ENCODE measurements at places on chromosomes 2 and 18.

DNA sequence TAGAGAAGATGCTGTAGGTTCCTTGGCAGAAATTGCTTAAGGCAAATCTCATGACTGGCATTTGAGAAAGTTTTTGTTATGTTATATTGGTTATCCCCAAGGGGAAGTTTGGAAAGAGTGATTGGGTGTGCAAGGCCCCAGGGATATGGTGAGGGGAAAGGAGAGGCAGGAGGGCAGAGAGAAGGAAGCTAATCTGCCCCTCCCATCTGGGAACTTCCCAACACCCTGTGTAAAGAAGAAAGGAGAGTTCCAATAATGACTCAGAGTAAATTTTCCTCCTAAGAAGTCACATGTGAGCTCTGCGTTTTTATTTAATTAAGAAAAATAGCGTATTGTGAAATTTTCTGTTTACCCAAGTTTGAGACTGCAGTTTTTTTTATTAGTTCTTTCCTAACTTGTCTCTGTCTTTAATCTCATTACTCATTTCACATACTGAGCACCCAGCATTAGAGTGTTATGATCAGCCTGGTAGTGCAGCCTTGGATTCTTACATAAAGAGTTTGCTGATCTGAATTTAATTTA lies 3.1 kb upstream of the KYNU start:
- H3K36me3 ChIP-seq = no peaks in the 10 kb centered on the region
- H3K27ac ChIP-seq = peak overlapping the region; percentile 31
- no peak overlapping the region for H3K4me3 ChIP-seq
- no peak for DNase-seq
- H3K27me3 ChIP-seq = no peaks in the 10 kb centered on the region

DNA sequence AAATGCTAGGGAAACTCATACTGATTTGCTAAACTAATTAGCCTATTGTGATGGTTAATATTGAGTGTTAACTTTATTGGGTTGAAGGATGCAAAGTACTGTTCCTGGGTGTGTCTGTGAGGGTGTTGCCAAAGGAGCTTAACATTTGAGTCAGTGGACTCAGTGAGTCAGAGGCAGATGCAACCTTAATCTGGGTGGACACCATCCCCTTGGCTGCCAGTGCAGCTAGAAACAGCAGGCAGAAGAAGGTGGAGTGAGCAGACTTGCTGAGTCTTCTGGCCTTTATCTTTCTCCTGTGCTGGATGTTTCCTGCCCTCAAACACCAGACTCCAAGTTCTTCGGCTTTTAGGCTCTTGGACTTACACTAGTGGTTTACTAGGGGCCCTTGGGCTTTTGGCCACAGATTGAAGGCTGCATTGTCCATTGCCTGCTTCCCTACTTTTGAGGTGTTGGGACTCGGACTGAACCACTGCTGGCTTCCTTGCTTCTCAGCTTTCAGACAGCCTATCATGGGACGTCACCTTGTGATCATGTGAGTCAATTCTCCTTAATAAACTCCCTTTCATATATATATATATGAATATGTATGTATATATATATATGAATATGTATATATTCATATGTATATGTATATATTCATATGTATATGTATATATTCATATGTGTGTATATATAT lies 69.7 kb downstream of the RPRM start:
- no peak overlapping the region for H3K27ac ChIP-seq
- DNase-seq = no peak
- H3K4me1 ChIP-seq = no peaks in the 10 kb centered on the region
- H3K4me3 ChIP-seq = no peak overlapping the region
- H3K27me3 ChIP-seq = no peaks in the 10 kb centered on the region

DNA sequence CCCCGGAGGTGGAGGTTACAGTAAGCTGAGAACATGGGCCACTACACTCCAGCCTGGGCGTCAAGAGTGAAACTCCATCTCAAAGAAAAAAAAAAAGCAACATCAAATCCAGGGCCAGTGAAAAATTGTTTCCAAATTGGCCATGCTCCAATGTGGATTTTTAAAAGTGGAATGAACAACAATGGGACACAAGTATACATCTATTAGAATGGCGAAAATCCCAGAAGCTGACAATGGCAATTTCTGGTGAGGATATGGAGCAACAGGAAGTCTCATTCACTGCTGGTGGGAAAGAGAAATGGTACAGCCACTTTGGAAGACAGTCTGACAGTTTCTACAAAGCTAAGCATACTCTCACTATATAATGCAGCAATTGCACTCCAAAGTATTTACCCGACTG lies 161.4 kb downstream of the UXS1 start:
- no peak overlapping the region for H3K27ac ChIP-seq
- H3K4me3 ChIP-seq = no peak overlapping the region
- no peaks in the 10 kb centered on the region for H3K27me3 ChIP-seq
- H3K4me1 ChIP-seq = peaks cover 22% of the 10 kb centered on the region

- no peaks in the 10 kb centered on the region for H3K36me3 ChIP-seq
- no peak overlapping the region for H3K4me3 ChIP-seq
- H3K27ac ChIP-seq = no peak overlapping the region
- no peaks in the 10 kb centered on the region for H3K4me1 ChIP-seq
- H3K27me3 ChIP-seq = no peaks in the 10 kb centered on the region
Observed at GRCh38 chr2:143282684-143283083, 153.5 kb downstream of the ARHGAP15 start.

DNA sequence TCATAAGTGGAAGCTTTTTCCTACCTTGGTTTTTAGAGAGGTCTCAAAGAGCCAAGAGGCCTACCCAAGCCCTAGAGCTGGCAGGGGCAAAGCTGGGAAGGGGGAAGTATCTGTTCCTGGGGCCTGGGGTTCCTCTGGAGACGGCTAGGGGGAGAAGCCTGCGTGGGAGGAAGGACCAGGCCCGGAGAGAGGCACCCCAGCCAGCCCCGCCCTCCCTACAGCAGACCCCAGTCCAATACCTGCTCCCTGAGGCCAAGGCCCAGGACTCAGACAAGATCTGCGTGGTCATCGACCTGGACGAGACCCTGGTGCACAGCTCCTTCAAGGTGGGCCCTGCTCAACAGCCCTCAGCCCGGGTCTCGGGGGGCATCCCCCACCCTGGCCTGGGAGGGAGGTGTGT lies 2.2 kb downstream of the CTDSP1 start:
- H3K36me3 ChIP-seq = peaks cover 33% of the 10 kb centered on the region
- peak overlapping the region; percentile 79 for H3K4me3 ChIP-seq
- no peak for DNase-seq
- no peaks in the 10 kb centered on the region for H3K27me3 ChIP-seq
- peaks cover 57% of the 10 kb centered on the region for H3K4me1 ChIP-seq
- peak overlapping the region; percentile 64 for H3K27ac ChIP-seq

DNA sequence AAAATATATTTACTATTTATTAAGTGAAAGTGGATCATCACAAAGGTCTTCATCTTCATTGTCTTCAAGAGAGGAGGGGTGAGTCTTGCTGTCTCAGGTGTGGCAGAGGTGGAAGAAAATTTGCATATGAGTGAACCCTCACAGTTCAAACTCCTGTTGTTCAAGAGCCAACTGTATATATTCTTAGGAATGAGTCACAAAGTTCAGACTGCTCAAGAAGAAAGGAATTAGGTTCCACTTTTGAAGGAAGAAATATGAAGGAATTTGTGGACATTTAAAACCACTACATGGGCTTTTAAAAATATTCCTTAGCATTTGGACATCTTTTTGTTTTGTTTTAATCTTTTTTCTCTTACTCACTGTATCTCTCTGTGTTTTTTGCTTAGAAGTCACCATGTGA lies 212.6 kb downstream of the INSIG2 start:
- H3K36me3 ChIP-seq = no peaks in the 10 kb centered on the region
- no peak for DNase-seq
- no peaks in the 10 kb centered on the region for H3K27me3 ChIP-seq
- no peak overlapping the region for H3K4me3 ChIP-seq
- no peak overlapping the region for H3K27ac ChIP-seq

DNA sequence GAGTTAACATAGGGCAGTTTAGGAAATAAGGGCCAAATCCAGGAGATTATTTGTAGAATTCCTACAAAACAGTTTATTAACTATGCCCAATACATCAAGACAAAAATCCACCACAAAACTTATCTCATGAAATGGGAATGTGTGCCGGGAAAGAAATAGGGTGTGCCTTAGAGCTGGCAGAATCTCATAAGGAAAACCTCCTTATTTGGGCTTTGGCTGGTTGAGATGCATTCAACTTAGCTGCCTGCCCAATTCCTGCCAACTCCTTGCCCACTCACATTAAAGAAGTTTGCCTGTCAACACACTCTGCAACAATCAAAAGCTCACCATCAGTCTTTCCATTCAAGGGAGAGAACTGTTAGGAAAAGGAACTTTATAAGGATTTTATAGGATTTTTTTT lies 500.6 kb downstream of the SATB2 start:
- H3K4me1 ChIP-seq = peaks cover 6% of the 10 kb centered on the region
- H3K4me3 ChIP-seq = no peak overlapping the region
- no peaks in the 10 kb centered on the region for H3K27me3 ChIP-seq
- DNase-seq = no peak
- H3K36me3 ChIP-seq = no peaks in the 10 kb centered on the region

DNA sequence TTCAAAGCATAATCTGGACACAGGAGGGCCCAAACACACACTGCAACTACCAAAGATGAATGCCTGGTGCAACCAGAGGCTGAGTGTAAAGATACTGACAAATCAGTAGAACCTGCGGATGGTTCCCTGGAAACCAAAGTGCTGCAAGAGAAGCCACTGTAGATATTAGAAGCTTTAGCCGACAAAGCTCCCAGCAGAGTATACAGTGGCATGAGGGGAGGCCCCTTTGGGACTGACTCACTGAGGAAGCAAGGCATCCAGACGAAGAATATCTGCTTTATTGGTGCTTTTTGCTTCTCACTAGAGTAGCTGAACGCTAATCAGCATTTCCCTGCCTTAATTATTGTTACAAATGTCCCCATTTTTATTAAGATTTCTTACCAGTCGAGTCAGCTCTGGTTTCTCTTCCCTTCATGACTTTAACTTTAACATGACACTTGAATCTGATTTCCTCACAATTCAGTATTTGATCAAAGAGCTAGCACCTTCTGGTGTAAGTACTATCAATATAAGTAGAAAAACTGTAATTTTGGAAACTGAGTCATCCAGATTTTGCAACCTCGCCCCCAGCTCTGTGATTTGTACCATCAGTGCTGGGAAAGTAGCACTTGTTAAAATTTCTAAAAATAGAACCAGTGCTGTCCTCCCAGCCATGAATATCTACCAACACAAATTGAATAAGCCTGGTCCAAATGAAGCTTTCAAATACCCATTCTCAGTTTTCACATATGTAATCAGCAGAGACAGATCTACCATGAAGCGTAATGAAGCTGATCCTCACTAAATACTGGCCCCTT lies 34.2 kb downstream of the FIGN start:
- peaks cover 22% of the 10 kb centered on the region for H3K4me1 ChIP-seq
- DNase-seq = no peak
- H3K27ac ChIP-seq = no peak overlapping the region

DNA sequence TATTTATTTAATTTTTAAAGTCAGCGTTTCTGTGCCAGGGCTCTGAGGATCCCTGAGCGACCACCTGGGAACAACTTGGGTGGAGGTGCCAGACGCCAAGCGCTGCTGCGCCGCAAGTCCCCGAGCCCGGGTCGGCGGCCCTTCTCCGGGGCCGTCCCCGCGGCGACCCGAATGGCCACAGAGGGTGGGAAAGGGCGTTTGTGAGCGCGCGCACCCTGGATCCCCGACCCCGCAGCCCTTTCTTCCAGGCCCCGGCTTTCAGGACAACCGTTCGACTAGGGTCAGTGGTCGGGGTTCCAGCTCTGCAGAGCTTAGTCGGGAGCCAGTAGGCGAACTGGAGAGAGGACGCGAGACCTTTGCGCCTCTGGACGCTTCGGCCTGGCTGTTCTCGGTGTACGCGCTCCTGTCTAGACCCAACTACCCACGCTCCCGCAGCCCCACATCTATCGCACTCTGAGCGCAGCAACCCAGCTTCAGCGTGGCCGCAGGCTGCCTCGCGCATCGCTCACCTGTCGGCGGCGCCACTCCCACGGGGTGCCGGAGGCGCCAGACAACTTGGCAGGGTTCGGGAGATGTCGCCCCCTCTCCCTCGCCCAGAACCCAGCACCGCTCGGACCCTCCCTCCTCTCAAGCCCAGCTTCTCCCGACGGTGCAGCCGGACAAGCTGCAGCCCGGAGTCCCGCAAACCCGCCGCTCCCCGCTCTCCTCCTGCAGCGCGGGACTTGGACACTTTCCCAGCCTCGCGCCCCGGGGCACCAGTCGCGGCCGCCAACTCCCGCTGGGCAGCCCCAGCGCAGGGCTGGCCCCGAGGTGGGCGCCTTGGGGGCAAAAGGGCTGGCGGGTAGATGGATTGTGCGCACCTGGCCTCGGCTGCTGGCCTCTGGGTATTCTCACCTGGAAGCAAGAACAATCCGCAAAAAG lies 758 bp downstream of the LYPD1 start:
- DNase-seq = no peak
- no peaks in the 10 kb centered on the region for H3K27me3 ChIP-seq
- no peak overlapping the region for H3K27ac ChIP-seq
- no peaks in the 10 kb centered on the region for H3K4me1 ChIP-seq
- H3K36me3 ChIP-seq = no peaks in the 10 kb centered on the region

- H3K4me1 ChIP-seq = peaks cover 31% of the 10 kb centered on the region
- H3K27ac ChIP-seq = no peak overlapping the region
- peak overlapping the region; percentile 56 for H3K4me3 ChIP-seq
- H3K27me3 ChIP-seq = no peaks in the 10 kb centered on the region
- no peaks in the 10 kb centered on the region for H3K36me3 ChIP-seq
Observed at GRCh38 chr2:240453461-240454105, 18.1 kb downstream of the GPC1 start.

DNA sequence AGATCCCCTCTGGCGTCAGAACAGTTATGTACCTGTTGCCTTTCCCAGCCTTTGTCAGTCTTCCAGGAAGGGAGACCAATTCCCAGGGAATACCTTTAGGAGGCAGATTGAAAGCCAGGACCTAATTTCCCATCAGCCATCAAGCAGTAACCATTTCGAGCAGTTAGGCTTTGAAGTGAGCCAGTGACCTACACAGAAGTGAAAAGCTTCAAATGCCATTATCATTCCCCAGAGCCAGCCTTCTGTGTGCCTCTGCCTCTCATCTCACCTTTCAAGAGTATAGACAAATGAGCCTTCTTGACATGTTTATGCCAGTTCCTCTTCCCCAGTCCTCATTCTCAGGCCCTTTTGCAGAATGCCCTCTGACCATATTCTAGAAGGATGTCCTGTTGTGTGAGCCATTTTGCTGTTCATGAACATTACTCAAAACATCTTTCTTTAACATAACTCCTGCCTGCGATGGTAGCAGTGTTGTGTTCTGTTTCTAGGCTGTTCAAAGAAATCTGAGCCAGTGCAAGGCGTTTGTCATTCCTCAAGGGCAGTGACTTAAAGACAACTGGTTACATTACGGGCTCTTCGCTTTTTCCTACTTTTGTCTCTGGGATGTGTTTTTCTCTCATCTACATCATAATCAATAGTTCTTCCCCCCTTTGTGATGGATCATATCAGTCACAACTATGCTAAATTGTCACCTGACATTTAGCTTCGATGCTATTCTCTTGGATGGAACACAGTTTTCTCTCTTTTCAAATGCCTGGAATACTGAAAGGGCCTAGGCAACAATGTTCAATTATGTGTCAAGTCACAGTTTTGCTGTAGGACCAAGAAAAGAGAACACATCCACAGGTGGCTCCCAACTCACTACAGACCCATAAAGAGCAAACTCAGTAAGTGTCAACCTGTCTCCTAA lies 138.6 kb downstream of the ALK start:
- H3K27ac ChIP-seq = no peak overlapping the region
- H3K4me1 ChIP-seq = no peaks in the 10 kb centered on the region
- no peak overlapping the region for H3K4me3 ChIP-seq
- H3K27me3 ChIP-seq = no peaks in the 10 kb centered on the region
